ENCODE measurements at places on chromosomes 7 and 10.
A peak's percentile ranks its signal among the peaks of the same experiment; 100 is the strongest.

DNA sequence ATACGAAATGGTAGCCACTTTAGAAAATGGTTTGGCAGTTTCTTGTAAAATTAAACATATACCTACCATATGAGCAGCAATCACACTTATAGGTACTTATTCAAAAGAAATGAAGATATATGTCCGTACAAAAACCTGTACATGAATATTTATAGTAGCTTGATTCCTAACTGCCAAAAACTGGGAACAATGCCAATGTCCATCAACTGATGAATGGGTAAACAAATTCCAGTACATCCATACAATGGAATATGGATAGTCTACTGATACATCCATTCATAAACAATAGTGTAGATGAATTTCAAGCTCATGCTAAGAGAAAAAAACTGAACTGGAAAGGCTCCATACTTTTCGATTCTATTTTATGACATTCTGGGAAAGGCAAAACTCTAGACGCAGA, 68.5 kb downstream of the AGK start:
- no peak for DNase-seq

- no peak for DNase-seq
These were observed 73.4 kb upstream of the LAMB4 start for GRCh38 chr7:108203537-108203936.

GRCh38 chr7:17153536-17153935, 144.9 kb upstream of the AHR start:
- DNase-seq, result peak; percentile 6

GRCh38 chr7:46982928-46983327, 599.0 kb downstream of the TNS3 start:
- no peak for DNase-seq

DNA sequence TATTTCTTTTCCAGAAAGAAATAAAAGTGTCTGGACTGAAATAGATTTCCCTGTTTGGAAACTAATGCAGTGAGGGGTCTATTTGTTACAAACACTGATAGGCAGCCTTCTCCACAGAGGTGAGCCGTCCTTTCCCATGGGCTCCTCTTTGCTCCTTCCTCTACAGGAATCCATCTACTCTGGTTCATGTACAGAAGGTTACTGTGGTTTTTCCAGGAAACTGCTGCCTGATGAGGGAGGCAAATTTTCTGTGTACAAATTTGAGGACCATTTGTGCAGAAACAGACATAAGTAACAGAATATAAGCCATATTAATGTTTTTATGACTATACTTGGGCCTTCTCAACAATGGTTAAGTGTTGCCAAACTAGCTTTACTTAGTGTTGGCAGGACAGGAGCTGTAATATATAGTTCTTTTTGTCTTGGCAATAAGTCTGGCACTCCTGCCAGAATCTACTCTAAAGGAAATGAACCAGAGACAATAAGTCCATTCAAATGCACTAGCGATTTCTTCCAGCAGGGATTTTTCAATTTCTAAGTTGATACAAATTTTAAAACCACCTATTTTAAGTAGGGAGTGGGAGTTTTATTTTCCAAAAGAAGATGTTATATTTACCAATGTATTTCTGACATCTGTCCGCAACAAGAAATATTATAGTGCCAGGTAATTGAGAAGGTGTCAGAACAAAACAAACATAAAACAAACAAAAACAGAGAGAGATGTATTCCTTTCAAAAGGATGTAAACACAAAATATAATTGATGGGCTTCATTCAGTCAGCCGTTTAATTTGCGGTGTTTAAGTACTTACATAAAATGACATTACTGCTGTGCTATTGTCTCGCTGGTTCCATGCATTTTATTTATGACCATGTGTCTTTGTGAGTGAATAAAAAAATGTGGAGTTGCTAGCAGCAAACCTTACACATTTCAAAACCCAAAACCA, 91.0 kb upstream of the NFE2L3 start:
- no peak for DNase-seq

GRCh38 chr7:142819530-142819929, 35.3 kb upstream of the EPHB6 start:
- no peak for DNase-seq

DNA sequence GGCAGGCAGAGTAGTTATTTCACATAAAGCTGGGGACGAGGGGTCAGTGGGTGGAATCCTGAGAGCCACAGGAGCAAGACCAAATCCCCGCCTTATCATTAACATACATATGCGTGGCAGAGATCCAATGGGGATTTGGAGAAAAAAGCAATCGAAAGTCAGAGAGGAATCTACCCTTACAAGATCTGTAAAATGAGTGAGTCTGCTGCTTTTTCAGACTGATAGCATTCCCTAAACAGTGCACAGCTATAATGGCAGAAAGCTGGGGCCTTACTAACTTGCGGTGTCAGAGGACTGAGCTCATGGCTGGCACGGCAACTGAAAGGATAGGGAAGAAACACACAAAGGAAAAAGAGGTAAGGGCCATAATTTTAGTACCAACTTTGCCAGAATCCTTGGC, 25.0 kb downstream of the GPR22 start:
- no peak for DNase-seq

- no peak for DNase-seq
These were observed 23.4 kb upstream of the FAM170B start for GRCh38 chr10:49157229-49157628.

DNA sequence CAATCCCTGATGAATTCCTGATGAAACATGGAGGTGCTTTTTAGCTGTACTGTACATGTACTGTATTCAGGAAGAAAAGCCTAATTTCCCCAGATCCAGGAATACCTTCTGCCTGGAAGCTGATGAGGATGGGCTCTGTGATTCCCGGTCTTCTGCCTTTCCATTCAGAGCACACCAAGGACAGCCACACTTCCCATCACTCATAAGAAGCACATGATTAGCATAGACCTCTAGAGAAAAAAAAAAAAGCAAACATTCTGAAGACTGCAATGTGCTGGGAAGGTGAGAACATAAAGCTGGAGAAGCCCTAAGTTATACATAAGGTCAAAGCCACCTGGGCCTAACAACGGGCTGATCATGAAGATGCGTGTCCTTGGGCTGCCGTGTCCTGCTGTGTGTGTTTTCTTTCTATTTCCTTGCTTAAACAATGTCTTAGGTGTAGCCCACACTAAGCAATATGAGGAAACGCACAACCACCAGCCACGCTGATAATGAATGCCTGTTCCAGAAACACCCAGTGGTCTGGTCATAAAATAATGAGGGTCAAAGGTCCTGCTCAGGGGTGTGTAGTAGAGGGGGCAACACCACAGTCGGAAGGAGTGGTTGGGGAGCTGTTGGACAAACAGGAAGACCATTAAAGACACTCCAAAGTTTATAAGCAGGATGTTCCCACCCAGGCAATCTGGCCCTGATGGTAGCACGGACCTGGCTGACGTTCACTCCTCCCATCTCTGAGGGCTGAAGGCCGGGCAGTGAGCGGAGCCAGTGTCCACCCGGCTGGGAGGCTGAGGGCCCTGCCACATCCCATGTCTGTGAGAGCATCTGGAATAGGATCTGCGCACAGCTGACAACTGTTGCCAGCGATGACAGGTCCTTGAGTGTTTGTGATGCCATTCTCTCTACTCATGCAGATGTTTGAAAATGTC, 7.9 kb downstream of the PKD1L1 start:
- DNase-seq, result peak; percentile 94

- DNase-seq, result no peak
These were observed 11.0 kb downstream of the PDGFA start for GRCh38 chr7:508461-509170.

GRCh38 chr10:35208536-35208935, 81.9 kb downstream of the CREM start:
- DNase-seq, result no peak

DNA sequence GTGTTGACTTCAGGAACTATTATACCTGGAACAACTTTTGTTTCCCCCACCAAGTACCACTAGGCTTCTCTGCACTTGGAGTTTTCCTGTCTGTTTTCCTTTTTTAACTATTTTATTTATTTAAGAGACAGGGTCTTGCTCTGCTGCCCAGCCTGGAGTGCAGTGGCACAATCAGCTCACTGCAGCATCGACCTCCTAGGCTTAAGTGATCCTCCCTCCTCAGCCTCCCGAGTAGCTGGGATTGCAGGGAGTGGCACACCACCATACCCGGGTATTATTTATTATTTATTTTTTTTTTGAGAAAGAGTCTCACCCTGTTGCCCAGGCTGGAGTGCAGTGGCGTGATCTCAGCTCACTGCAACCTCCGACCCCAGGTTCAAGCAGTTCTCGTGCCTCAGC, 2.1 kb upstream of the GIGYF1 start:
- no peak for DNase-seq

DNA sequence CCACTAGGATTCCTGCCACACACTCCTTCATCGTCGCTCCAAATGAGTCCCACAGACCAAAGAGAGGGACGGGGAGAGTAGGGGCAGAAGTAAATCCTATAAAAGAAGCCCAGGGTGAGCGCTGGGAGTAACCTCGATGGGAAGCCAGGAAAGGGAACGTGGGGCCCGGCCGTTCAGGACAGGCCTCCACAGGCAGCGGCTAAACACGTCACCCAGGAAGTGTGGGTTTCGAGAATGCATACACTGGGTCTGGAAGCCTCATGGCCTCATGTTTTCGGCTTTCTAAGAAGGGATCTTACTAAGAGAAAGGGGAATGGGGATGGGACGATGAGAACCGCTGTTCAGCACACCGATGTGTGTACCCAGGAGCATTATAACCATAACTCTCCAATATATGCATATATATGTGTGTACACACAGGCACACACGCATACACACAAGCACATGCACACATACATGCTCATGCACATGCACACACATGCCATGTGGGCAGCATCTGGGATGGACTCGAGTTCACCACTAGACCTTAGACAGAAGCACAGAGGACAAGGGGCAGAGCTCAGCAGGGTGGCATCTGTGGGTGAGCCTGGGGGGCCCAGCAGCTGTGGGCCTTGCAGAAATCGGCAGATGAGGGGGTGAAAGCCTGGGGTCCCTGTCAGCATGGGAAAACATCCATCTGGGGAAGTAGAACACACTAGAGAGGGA, 14.8 kb upstream of the CNPY1 start:
- no peak for DNase-seq

GRCh38 chr7:43108255-43109011, 4.0 kb upstream of the HECW1 start:
- peak; percentile 72 for DNase-seq

DNA sequence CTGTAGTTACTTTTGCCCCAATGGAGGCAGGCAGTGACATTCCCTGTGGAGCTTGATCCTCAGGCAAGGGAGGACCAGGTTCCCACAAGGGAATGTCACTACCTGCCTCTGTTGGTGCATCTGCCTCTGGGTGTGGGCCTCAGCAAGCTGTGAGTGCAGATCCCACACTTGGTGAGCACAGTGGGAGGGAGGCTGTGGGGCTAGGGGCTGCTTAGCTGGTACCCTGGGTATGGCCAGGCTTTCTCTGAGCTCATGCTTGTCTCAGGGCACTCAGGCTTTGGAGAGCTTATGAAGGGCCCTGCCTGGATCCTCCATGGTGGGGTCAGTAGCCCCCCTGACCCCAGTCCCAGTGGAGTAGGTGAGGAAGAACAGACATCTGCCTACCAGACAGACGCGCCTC, 16.2 kb upstream of the ZNF488 start:
- DNase-seq, result no peak

DNA sequence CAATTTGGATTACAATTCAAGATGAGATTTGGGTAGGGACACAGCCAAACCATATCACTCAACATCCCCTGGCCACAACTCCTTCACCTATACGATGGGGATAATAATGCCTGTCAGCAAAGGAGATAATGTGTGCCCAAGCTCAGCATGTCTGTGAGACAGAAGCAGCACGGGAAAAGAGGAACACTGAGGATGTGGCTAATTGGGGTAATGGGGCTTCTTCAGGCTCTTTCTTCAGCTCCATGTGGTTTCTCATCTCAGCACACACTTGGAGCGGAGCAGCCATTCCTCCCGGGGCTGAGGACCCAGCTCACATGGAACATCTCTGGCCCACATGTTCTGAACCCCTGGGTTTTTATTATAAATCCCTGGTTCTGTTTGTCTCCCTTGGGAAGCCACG, 136.0 kb upstream of the NAMPT start:
- DNase-seq, result no peak

DNA sequence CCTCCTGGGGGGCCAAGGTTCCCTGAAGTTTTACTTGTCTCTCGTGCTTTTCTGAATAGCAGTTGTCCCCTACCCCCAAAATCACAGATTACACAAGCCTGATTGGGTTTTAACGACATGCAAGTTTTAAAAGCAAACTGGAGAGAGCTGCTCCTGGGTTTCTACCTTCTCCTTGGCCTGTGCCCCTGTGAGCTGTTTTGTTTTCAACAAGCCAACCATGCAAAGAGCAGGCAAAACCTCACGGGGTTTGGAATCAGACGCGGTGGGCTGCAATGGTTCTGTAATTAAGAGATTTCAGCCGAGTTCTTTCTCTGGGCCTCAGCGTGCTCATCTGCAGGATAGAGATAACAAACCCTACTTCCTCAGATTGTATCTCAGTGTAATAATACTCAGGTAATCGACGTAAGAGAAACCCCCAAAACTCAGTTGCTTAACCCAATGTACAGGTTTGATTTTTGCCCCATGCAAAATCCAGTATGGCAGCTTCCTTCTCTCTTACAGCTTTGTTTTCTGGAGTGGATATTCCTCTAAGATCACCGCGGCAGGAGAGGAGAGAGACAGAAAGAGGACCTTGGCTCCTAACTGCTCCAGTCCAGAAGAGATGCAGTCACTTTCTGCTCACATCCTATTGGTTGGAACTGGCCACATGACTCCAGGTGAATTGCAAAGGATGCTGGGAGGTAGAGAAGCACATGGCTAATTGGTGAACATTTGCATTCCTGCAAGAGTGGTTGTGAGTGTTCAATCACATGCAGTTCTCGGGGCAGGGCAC, 42.0 kb downstream of the MYL10 start:
- DNase-seq, result no peak

- peak; percentile 86 for DNase-seq
These were observed 70.0 kb upstream of the ZMIZ2 start for GRCh38 chr7:44678471-44679179.

DNA sequence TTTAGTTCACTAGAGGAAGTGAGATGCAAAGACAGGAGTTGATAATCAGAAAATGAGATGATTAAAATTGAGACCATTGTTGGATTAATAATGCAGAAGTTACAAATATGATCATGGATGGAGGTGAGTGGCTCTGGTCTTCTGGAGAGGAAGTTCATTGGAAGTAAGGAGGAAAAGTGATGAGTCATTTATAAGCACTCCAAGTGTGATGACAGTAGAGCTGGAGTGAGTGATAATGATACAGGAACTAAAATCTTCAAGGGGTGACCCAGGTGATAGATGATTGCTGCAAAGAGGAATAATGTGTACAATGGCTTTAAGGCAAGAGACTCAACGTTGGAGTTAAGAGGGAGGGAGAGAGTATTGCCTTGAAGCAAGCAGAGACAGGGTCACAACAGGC, 20.7 kb downstream of the ZNF32 start:
- DNase-seq, result no peak

GRCh38 chr10:96918214-96919002, 86.3 kb downstream of the LCOR start:
- DNase-seq, result no peak
